ENCODE measurements at places on chromosomes 6 and 20.

DNA sequence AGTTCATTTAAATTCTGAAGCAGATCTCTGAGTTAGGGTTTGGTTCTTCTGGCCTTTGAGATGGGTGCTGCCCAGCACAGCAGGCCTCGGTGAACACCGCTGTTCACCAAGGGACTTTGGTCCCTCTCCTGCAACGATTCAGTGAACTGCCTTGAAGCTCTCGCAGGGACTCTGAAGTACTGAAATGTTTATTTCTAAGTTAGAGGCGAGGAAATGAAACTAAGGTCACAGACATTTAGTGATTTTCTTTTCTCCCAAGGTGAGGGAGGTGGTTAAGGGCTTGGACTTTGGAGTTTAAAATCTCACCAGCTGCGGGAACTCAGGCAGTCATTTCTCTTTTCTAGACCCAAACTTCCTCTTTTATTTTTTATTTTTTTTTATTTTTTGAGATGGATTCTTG, 26.2 kb downstream of the E2F3 start:
- DNase-seq, result no peak

GRCh38 chr20:57323034-57323433, 6.6 kb upstream of the SPO11 start:
- no peak for DNase-seq

- no peak for DNase-seq
These were observed 26.6 kb downstream of the ZNF133 start for GRCh38 chr20:18314786-18315406.

DNA sequence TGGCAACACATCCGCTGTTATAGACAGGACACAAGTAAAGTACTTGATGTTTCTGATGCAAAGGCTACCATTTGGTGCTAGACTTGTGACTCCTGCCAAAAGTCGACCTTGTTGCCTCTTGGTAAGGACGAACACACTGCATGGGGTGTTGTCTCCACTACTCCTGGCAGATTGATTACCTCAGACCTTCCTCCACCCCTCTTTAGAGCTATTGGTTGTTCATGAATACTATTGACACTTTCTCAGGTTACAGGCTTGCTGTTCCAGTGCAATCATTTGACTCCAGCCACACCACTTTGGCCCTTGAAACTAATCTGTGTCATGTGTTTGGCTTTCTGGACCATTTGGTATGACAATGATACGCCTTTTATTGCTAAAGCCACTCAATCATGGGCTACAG, 62.3 kb downstream of the TRMT11 start:
- DNase-seq, result no peak

GRCh38 chr20:63381781-63382431, 20.8 kb upstream of the CHRNA4 start:
- peak; percentile 47 for DNase-seq

- DNase-seq, result no peak
These were observed 33.3 kb downstream of the KPNA5 start for GRCh38 chr6:116714296-116714695.

DNA sequence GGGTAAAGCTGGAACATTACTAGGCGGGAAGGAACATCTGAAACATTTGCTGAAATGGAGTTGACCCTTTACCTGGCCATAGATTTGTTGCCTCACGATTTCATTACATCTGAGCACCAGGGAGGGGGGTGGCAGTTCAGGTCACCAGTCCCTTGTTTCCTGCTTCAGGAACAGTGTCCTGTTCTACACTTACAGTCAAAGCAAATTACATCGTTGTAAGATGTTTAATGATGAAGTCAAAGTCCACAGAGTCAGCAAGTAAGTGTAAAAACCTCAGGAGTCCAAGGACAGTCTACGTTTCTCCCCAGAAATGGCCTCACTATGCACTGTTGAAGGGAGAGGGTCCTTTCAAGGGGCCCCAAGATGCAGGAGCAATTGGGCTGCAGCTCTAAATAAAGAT, 8.9 kb upstream of the MICB start:
- no peak for DNase-seq
